ENCODE measurements at places on chromosomes 7 and 10.

DNA sequence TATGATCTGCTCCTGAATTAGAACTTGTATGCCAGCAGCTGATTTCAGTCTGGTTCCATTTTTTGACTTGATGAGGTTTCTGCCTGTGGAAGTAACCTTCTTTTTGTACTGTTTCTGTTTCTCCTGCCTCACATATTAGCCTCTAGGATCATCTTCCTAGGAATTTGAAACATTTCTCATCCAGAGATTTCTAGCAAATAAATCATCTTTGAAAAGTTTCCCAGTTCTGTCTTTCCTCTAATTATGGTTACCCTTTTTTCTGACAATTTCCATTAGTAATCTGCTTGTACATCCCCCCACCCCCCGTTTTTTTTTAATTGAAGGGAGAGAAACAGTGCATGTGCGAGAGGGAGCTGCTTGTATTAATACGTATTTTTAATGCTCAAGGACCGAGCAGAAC, 92.2 kb downstream of the NRF1 start:
- no peak for DNase-seq

DNA sequence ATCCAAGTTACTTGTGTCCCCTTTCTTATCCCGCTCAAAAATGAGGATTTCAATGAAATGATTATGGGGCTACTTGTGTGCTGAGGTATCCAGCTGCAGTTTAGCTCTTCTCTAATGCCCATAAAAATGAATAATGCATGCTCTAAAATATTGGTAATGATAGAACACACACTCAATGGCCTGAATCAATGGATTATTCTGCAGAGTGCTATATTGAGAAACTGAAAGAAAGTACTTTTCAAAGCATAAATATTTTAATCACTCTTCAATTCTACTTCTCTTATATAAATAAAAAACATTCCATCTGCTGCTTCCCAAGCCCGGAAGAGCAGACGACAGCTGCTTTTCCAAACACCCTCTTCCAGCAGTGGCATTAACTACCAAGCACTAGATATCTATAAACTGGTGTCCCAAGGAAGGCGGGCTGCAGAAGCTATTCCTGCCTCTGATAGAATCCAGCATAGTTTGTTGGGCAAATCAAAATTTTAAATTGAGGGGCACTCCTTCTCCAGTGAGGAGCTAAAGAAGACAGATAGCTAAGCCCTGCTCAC, 284.9 kb upstream of the AOAH start:
- no peak for DNase-seq

DNA sequence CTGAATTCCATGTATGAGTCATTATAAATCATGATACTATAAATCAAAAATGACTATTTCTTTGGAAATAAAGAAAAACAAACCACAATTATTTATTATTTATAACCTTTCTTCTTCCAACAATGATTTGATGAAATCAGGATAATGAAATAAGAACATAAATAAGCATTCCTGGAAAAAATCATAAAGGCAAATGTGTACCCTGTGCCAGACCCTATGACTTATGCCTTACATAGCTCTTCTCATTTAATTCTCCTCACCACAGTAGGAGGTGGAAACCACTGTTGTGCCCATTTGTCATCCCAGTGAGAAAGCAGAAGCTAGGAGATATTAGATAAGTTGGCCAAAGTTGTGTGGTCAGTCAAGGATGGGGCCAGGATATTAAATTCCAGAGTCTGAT, 255.1 kb downstream of the DOCK4 start:
- DNase-seq: no peak

- DNase-seq: peak; percentile 12
These were observed 708 bp upstream of the GPR85 start for GRCh38 chr7:113087071-113087998.

DNA sequence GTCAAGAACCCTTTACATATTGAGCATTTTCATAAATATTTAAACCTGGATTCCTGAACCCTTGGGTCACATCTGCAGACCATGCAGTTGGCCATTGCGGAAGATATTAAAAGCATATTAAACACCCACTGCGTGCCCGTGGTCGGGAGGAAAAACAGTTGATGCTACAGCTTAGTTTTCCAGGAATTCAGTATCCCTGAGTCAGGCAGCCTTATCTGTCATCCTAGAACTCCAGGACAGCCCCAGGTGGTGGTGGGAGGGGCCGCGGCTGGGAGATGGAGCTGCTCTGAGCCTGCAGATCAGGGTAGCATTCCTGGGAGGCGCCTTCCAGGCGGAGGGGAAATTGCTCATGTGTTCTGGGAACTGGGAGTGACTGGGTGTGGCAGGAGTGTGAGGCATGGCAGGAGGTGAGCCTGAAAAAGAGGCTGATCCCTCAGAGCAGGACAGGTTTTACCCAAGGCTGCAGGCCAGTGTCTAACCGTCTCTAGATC, 222.9 kb upstream of the SH2B2 start:
- DNase-seq: no peak

GRCh38 chr7:154928136-154929005, 74.6 kb downstream of the PAXIP1 start:
- peak; percentile 97 for DNase-seq

DNA sequence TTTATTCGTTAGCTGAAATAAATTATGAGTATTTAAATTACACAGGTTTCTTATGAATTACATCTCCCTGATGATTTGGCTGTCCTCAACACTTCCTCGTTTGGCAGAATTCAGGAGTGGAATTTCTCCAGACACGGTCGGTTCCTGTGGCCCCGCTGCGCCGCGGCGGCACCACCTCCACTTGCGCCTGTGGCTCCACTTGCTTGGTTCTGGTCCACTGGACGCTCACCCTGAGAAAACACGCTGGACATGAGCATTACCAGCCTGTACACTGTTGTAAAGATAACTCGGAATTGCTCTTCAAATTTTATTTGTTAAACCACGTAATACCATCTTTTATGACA, 85.3 kb downstream of the ZNF33B start:
- no peak for DNase-seq

GRCh38 chr7:90461219-90461618, 8.2 kb upstream of the PTTG1IP2 start:
- DNase-seq: no peak

DNA sequence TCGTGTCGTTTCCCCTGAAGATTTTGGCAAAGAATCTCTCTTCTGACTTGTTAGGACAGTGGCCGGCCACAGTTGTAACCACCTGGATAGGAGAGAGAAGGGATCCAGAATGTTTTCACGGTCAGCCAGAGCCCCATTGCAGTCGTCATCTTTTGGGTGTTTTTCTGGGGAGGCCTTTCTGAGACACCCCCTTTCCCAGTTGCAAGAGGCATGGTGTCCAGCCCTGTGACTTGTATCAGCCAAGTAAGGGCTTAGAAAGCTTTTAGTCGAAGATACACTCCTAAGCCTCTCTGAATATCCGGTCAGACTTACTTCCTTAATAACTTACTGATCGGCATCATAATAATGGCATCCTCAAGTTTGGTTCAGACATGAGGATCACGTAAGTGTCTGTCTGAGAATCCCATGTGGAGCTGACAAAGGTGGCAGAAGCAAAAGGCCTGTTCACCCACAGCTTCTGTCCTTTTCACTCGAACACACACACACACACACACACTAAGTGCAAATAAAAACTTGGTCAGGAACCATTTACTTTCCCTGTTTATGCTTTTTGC, 435.7 kb upstream of the GALNT17 start:
- no peak for DNase-seq

DNA sequence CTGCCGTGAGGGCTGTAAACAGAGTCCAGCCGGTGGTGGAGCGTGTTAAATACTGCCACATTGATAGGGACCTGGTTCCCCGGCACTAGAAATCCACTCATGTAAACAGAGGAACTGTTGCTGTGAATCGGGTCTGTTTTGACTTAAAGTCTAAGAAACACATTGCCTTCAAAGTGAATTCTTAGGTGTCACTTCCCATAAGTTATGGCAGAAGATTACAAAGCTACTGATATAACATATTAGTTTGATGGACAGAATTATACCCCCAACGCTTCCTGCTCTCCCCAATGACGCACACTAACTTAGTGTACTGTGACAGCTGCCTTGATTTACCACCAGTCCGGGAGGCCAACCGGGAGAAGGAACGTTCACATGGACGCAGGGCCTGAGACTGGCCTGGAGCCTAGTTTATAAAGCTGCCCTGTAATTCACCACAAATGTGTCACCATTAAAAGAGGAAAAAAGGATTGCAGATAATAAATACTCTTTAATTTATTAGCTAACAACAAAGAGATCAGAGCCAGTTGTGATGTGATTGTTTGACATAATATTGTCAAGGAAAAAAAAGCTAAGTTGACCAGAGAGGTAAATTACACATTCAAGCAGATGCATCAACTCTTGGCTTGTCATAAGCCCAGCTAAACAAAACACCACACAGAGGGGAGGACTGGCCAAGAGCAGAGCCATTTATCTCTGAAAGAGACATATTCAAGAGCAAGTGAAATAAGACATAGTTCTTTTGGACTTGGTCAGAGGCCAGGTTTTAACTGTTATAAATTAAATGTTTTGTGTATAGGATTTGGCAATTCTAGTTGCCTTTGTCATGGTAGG, 820.6 kb downstream of the LRMDA start:
- no peak for DNase-seq

GRCh38 chr7:84104826-84105225, 89.8 kb downstream of the SEMA3A start:
- no peak for DNase-seq
